M059J (cell line): ENCODE measurements at places on chromosomes 11 and 22. TPM values are rescaled to one million over a fixed set of nuclear protein-coding genes. Genes with fewer than 3 reads are reported as not detected.

DNA sequence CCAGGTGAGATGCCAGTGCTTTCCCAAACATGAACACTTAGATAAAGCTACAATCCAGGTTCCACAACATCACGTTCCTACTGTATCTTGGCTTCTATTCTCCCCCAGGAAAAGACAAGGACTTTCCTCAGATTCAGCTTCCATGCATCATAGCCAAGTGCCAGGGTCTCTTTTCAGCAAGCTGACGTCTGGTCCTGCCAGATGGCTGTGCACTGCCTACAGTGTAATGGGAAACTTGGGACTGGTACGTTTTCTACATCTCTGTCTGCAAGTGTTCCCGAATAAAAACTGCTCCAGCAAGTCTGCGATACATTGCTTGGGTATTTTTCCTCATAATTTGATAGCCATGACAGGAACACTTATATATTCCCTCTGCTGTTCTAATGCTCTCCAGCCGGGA lies 412.5 kb downstream of the FAM181B start:
- no peak for DNase-seq

DNA sequence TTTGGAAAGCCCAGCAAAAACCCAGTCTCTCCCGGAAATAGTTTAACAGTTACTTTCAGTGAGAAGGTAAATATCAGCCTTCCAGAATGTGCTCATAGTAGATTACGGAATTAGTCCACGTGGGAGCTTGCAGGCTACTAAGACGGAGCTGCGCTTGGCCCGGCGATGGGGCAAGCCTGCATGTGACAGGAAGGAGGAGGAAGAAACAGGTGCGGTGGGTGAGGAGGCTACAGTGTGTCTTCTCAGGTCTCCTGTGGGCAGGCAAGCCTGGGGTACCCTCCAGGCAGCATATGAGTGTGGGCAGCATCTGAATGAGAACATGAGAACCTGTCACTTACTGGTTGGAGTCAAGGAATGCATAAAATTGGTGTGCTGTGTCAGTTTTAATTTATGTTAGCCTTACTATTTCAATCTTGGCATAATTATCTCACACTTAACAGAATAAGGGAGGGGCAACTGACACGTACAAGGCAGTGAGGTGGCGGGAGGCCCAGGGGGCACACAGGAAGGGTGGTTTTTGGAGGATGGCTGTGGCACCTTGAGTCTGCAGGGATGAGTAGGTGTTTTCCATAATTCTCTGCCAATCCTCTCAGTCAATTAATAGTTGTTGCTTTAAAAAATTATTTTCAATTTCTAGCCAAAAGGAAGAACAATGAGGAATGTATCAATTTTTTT lies 35.7 kb downstream of the CLMP start:
- no peak for DNase-seq

DNA sequence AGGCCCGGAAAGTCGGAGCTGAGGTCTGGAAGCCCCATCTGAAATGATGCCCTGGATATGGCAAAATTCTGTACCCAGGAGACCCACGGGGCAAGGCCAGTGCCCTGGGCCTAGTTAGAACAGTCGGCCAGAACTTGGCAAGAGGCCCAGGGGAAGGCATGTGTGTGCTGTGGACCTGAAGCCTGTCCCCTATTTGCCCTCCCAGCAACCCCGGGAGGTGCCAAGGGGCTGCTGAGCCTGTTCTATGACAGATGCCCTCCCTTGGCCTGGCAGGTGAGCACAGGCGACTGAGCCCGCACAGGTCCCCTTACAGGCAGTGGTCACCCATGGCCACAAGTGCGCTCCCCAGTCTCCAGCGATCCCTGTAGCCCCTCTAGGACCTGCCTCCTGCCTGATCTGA lies 51.7 kb downstream of the NAT10 start:
- no peak for DNase-seq

DNA sequence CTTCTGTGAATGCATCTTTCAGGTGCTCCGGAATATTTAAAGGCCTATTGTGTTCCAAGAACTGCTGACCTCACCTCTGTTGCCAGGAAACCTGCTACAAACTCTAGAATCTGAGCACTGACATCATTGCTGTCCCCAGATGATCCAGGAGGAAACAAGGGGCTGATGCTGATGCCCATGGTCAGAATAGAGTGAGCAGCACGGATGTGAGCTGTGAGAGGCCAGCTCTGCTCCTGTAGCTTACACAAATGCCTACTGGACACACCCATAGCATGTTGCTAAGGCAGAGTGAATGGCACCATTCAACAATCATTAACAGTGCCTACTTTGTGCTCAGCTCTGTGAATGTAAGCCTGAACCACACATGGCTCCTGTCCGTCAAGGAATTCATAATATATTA lies 276.7 kb upstream of the API5 start:
- peak; percentile 1 for DNase-seq

DNA sequence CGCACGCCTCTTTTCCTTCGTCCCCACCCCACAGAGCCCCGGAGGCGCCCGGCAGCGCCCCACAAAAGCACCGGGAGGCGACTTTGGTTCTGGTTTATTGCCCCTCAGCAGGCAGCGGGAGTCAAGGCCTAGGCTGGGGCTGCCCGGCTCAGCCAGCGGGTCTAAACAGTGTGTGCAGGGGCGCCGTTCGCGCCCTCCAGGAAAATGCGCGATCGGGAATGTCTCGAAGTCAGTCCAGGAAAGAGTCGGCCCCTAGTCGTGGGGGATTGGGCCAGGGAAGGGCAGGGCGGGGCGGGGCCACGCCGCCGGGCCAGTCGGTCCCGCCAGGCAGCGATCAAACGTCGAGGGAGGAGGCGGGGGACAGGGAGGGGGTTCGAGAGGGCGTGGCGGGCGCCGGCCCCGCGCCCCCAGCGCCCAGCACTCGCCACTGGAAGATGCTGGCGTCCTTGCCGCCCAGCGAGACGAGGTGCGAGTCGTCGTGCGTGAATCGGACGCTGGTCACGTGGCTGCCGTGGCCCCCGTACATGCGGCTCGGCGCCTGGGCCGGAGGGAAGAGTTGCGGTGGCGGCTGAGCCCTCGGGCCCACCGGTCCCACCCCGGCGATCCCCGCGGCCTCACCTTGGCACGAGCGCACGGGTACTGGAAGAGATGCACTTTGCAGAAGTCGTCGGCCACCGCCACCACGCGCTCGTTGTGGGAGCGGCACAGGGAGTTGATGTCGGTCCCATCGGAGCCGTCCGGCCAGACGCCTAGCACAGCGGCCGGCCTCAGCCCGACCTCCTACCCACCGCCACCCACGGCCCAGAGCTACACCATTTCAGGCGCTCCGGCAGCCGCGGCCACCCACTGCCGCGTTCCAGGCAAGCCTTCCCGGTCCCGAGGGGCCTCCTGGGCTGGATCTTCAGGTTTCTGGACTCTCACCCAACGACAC lies 741 bp upstream of the MTA2 start:
- no peak for DNase-seq

GRCh38 chr11:96332126-96332771 lies 10.7 kb downstream of the MAML2 start:
- no peak for DNase-seq

DNA sequence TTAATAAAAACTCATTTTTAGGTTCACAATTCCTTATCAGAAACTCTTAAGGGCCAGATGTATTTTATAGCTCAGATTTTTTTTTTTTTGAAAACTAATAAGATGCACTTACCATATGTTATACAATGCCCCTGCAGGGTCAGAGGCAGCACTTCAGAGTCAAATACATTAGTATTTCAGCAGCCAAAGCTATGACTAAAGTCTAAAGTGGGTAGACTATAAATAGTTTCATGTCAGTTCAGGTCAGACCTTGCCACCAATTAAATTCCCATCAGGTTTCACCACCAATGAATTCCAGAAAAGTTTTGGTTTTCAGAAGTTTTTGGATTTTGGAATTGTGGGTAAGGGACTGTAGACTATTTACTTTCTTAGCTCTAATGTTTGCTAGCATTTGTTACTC lies 75.9 kb downstream of the FAM83F start:
- DNase-seq, result peak; percentile 48

DNA sequence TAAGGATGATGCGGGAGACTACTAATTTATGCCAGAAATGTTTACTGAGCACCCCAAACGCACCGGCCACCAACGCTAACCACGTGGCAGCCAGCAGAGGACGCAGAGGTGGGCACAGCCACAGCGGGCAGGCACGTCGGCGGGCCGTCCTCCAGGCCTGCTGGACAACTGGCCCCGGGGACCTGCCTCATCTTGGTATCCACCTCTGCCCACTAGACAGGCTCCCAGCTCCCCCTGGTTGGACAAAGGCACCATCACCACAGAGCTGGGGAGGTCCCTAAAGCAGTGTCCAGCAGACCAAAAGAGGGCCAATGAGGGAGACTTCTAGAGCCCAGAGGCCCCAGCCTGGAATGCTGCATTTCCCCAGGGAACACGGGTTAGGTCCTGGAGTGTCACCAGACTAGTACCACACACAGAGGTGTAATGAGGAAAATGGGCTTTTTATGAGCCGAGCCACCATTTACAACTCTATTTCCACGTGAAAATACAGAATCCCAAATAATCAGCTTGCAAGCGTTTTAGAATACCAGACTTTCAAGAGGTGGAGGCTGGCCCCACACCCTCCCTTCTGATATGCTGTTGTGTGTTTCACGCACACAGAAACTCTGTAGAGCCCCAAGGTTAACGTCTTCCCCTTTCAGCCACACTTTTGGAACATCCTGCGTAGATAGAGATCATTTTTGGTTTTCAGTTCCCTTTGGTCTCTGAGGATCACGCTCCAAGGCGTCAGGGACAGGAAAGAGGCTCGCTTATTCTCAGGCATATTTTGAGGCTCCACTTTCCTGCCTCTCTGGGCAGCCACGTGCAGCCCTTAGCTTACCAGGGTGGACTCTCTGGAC lies 23.7 kb upstream of the BID start:
- no peak for DNase-seq

DNA sequence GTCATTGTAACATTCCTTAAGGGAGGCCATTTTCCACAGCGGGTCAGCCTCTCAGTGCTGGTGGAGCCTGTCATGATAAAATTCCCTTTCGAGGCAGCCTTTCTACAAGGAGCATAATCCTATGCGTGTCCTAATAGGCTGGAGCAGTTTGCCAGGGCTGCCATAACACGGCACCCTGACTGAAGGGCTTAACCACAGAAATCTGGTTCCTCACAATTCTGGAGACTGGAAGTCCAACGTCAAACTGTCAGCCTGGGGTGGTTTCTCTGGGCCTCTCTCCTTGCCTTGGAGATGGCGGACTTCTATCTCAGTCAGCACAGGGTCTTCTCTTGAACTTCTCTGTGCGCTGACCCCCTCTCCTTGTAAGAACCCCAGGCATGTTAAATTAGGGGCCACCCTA lies 1.4 kb upstream of the RGL4 start:
- DNase-seq, result no peak

DNA sequence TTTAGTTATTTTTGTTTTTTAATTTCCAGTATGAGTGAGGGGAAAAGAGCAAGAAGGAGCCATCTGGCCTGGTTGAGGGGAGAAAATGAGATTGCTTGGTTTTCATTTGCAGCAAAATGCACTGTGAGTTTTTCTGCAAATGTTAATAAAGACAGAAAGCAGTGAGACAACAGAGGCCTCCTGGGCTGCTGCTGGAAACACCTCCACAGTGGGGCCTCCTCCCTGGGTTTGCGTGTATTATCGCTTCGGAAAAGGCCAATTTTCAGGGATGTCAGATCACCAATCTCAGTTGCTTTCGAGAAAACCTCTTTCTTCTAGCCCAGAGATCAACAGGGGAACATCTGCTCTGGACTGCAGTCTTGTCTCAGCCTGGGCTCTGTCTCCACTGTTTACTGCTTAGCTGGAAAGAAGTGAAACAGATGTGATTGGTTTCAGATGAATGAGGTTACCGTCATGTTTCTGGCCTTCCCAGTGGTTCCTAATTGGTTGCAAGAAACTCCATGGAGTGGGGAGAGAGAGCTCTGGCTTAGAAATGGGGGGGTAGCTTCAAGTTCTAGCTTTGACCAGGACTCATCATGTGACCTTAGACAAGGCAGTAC lies 17.3 kb downstream of the TSPAN18 start:
- no peak for DNase-seq

DNA sequence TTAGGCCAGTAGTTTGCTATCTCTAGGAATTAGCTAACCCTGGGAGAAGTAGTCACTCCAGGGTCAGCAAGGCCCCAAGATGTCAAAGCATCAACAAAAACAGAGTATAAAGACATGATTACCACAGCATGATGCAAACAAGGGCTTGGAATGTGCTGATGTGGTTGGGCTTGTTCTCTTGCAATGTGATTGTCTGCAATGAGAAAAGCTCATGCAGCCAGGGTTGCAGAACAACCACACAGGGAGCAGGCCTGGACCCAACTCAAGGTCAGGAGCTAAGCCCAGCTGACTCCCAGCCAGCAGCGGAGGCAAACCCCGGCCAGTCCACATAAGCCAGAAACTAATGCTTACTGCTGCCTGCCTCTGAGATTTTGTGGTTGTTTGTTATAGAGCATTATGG lies 132.4 kb upstream of the ZC3H12C start:
- DNase-seq, result peak; percentile 91

GRCh38 chr22:28894334-28894733 lies 11.0 kb downstream of the ZNRF3 start:
- no peak for DNase-seq

GRCh38 chr11:118895093-118896039 lies 11.7 kb downstream of the CXCR5 start:
- no peak for DNase-seq

- no peak for DNase-seq
These were observed 216.7 kb upstream of the SORL1-AS1 start for GRCh38 chr11:121669422-121669821.

DNA sequence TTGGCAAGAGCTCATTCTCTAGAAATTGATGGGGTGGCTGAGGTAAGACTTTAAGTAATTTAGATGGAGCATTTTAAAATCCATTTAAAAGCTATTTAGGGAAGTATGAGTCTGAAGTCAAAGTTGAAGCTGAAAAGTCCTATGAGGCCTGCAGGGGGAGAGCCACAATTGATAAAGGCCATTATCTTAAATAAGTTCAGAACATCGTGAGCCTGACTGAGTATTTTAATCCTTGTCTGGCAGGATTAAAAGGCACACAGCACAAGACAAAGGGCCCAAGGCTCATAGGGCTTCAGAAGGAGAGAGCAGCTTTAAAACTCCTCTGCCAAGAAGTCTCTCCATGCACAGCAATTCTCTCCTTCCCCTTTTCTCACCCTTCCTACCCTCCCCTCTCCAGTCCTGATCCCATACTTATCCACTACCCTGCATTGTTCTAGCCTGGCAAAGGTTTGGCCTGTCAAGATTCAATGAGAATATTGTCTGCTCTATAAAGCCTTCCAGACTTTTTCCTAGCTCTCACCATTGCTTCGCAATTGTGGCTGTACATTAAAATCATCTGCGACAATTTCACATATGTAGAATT lies 1312.9 kb downstream of the FAM181B start:
- DNase-seq, result no peak

- no peak for DNase-seq
These were observed 13.1 kb upstream of the THY1 start for GRCh38 chr11:119436093-119436492.

EHF gene
- total RNA-seq, result 0.25 and 0.81 TPM in 2 replicates

NAALADL1 gene
- total RNA-seq, result 0.34 TPM in 1 of 2 replicates, not detected in the other
